Foreskin keratinocyte (primary cell): ENCODE measurements at places on chromosomes 4 and X. TPM values are rescaled to one million over a fixed set of nuclear protein-coding genes. Genes with fewer than 3 reads are reported as not detected.
A peak's percentile ranks its signal among the peaks of the same experiment; 100 is the strongest.

DNA sequence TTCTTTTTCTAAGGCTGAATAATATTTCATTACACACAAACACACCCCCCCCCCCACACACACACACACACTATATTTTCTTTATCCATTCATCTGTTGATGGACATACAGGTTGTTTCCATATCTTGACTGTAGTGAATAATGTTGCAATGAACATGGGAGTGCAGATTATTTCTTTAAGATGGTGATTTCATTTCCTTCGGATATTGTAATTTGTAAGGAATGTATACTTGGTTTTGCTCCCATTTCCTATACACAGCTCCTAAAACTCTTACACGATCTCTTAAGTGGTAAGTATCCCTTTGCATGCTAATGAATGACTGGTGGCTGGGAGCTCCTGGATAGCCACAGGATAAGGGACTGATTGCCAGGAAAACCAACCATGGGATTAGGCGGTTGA, 14.7 kb upstream of the RBMXL3 start:
- DNase-seq: no peak

DNA sequence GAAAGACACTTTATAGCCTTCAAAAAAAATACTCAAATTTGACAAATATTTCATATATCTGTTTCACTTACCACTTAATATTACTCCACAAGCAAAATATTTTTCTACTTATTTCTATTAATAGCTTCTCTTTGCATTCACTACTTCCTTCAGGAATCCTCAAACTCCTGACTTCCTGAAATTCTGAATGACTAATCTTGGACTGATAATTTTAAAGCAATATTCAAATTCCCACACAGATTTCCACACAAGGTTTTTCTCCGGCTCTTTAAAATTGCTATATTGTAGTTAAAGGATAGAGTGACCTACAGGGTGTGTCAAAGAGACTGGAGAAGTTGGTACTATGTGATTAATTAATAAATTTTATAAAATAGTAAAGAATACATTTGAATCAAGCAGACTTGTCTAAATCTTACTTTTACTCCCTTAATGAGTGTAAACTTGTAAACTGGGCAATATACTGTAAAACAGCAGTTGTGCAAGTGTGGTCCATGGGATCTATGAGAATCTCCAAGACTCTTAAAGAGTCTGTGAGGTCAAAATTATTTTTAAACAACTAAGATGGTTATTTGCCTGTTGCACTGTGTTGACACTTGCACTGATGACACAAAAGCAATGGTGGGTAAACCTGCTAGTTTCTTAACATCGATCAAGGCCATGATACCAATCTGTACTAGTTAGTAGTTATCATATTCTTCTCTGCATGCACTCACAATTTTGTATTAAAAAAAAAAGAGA, 44.5 kb downstream of the ANKRD17 start:
- no peak for DNase-seq

GRCh38 chr4:187309456-187309855, 585.8 kb upstream of the FAT1 start:
- DNase-seq: peak; percentile 81

- DNase-seq: no peak
Measured at GRCh38 chr4:26772096-26772873, 88.4 kb upstream of the STIM2 start.

DNA sequence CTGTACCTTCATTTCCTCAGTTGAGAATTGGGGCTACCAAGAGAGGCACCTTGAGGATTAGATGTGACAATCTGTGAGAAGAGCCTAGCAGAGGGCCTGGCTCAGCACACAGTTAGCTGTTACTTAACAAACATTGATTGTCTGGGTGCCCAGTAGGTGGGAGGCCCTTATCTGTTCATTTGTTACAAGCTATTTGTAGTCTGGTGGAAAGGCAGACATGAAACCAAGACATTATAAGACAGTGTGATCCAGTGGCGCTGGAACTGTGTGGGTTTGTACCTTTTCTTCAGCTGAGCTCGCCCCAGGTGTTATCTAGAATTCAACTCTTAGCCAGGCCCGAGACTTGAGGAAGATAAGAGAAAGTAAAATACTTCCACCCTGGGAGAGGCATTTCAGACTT, 16.9 kb downstream of the AKAP4 start:
- no peak for DNase-seq

GRCh38 chr4:37978248-37978924, 18.2 kb downstream of the PTTG2 start:
- DNase-seq: no peak

- no peak for DNase-seq
Measured at GRCh38 chr4:134585972-134586371, 384.4 kb upstream of the PABPC4L start.

DNA sequence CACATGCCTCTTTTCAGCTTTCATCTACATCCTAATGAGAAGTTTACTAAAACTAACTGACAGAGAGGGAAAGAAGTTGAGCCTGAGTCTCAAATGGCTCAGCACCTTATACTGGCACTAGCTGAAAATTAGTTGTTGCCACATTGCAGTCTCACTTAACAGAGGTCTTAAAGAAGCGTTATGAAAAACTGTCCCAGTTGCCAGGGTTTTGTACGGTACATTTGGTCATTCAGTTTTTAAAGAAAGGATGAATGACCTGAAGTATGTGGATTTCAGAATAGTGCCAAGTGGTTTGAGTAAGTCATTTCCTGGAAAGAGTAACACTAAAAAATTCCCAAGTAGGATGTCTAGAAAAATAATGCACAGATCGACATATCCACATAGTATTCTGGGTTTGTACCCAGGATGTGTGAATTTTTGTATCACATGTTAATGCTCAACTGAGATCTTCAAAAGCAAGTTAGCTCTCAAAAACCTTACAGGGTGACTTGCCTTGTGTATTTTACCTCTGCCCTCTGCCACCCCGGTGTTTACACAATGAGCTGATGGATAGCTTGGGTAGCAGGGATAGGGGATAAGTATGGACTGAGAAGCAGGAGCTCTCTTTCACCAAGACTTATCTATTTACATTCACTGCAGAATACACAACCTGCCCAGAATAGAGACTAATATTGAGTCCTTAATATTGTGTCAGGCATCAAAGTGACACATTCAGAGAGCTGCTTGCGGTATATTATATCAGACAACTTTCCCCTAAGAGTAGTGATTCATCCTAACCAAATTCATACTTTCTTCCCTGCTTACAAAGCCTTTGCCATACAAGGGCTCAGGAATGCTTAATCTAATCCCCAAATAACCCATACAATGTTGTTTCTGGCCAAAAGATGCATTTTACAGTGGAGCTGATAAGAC, 1075.7 kb upstream of the PABPC4L start:
- peak; percentile 54 for DNase-seq

- DNase-seq: no peak
Measured at GRCh38 chr4:147620315-147620714, 3.1 kb downstream of the TMEM184C start.

DNA sequence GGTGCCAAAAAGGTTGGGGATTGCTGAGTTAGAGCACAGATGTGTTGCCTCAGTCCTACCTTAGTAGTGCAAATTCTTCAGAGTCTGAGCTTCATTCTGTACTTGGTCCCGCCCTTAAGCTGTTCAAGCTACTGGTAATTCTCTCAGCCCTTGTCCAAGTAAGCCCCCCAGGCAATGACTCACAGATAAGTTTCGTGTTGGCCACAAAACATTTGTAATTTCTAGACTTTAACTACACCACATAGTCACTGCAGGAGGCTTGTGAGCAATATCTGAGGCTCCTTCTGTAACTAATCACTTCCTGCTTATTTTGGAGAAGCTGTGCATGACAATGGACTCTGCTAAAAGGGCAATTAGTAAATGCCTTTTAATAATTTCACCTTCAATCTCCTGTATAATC, 1420.5 kb downstream of the PCDH7 start:
- DNase-seq: peak; percentile 96

DNA sequence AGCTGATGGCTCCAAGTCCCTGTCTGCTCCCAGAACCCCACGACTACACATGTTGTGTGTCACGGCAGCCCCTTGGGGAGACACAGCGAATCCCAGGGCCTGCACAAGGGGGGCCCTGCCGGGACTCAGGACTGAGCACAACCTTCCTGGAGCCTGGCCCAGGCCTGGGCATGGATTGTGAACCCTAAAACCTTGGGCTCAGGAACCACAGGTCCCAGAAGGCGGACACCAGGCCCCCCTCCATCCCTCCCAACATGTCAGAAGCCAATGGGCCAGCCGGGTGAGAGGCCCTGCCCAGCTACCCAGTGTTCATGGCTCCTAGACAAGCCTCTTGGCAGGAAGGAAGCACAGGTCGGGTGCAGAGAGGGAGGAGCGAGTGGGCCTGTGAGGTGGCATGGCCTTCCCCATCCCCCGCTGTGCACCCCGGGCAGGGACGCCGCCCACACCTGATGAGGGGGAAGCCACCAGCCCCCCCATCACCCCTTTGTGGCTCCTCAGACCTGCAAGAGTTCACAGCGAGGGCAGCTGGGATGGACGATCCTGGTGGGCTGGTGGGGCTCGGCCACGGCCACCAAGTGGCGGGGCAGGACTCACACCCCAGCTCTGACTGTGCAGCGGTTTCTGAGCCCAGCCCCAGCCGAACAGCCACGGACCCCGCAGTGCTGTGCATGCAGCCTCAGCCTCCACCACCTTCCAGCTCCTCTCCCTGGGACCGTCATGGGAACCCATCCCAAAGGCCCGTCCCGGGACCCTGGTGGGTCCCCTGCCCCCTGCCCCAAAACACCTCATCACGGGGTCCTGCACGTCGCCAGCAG, 3.7 kb downstream of the PDE6B start:
- no peak for DNase-seq

DNA sequence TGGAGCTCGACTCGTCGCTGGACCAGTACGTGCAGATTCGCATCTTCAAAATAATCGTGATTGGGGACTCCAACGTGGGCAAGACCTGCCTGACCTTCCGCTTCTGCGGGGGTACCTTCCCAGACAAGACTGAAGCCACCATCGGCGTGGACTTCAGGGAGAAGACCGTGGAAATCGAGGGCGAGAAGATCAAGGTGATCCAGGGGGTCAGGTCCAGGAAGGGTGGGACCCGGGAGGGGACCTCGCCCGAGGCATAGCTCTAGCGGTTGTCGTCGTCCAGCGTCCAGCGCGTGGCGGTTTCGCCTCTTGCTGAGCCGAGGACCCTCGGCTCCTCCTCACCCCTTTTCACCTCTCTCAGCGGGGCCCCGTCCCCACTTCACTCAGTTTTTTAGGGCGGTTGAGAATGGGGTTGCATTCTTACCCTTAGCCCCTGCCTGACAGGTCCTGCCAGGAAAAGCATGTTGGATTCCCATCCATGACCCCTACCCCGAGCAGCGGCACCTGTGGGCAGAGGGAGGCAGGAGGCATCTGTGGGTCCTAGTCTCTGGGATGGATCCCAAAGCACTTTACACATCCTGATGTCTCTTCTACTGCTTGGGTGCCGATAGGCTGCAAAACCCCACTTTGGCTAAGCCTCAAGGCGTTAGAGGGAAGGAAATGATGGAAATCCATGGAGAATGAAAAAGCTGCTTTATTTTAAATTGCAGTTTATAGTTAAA, 524 bp downstream of the RAB33A start:
- no peak for DNase-seq

GRCh38 chr4:146472404-146472803, 49.3 kb downstream of the SLC10A7 start:
- DNase-seq: no peak

DNA sequence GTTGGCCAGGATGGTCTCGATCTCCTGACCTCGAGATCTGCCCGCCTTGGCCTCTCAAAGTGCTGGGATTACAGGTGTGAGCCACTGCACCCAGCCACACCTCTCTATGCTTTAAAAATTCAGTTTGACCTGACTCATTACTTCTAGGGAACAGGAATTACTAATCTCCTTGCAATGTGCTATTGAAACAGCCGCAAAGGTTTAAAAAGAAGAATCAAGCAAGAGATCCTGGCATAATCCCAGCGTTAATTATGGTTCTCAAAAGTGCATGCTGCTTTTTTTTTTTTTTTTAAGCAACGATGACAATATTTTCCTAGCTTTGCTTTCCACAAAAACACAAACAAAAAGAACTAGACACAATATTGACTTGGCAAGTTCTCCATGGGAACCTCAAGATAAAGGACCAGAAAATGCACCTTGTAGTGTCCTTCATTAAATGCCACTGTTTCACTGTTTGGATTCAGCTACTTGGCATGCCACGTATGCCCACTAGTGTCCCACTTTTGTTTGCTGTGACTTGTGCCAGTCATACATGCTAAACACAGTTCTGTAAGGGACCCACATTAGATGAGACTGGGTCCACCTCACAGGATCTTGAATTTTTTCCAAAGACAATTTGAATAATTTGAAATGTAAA, 112.6 kb upstream of the PPARGC1A start:
- DNase-seq: peak; percentile 30

GRCh38 chrX:153884590-153884989, 1.4 kb downstream of the L1CAM start:
- DNase-seq: peak; percentile 22

- no peak for DNase-seq
Measured at GRCh38 chrX:153460826-153461225, 9.6 kb downstream of the HAUS7 start.

DNA sequence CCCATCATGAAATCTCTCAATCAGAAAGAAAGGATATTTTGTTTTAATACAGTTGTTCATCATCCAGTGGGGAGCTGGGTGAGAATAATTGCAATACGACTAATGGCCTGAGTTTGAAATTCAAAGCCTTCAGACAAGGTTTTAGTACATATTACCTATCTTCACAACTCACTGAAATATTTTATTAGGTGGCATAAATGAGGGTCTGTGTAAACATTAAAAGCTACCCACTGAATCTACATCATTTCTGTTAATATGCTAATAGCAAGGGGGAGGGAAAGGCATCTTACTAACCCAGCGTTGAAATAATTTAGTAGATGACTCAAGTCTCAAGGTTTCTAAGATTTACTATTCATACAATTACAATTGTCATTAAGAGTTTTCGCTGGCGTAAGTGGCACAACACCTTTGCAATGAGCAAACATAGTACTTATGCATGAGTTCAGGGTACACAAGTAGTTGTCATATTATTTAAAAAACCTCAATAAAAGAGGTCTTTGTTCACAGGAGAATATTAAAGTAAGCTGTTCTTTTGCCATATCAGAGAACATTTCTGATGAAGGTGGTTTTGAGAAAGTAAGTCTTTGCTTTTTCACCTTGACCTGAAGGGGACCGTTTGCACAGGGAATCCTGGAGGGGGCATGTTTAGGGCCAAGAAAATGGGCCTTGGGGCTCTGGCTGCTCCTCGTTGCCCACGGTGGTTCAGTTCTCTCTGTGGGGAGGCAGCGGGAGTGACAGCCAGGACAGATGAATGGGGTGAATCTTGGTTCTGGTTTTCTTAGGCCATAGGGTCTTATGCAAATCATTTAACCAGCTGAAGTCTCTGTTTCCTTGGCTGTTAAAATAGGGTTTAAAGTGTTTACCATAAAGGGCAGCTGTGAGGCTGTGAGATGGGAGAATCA, 4.5 kb upstream of the RHOH start:
- DNase-seq: no peak

The DRD5 gene
- not detected in 2 replicates for polyA plus RNA-seq

The NAP1L2 gene
- 0.81 and 0.87 TPM in 2 replicates for polyA plus RNA-seq

The EPGN gene
- 5.1 and 10.7 TPM in 2 replicates for polyA plus RNA-seq

The SLC26A1 gene
- polyA plus RNA-seq: not detected in 2 replicates

The KIAA1210 gene
- not detected in 2 replicates for polyA plus RNA-seq

The IRS4 gene
- polyA plus RNA-seq: not detected in 2 replicates

The CCKAR gene
- polyA plus RNA-seq: not detected in 2 replicates

The IL2 gene
- not detected in 2 replicates for polyA plus RNA-seq

The DDX53 gene
- not detected in 2 replicates for polyA plus RNA-seq

The GLRA2 gene
- polyA plus RNA-seq: not detected in 2 replicates

The KCND1 gene
- polyA plus RNA-seq: 0.55 and 0.63 TPM in 2 replicates
